Esophagus muscularis mucosa (tissue), 4 donors: ENCODE measurements at places on chromosomes 11 and 22.

GRCh38 chr11:22180131-22180530, 12.8 kb upstream of the ANO5 start:
- DNase-seq = no peak

- no peak for DNase-seq
Observed at GRCh38 chr22:46965555-46966494, 203.4 kb downstream of the TBC1D22A start.

- no peak for DNase-seq
Observed at GRCh38 chr22:45704648-45705047, 33.0 kb downstream of the ATXN10 start.

DNA sequence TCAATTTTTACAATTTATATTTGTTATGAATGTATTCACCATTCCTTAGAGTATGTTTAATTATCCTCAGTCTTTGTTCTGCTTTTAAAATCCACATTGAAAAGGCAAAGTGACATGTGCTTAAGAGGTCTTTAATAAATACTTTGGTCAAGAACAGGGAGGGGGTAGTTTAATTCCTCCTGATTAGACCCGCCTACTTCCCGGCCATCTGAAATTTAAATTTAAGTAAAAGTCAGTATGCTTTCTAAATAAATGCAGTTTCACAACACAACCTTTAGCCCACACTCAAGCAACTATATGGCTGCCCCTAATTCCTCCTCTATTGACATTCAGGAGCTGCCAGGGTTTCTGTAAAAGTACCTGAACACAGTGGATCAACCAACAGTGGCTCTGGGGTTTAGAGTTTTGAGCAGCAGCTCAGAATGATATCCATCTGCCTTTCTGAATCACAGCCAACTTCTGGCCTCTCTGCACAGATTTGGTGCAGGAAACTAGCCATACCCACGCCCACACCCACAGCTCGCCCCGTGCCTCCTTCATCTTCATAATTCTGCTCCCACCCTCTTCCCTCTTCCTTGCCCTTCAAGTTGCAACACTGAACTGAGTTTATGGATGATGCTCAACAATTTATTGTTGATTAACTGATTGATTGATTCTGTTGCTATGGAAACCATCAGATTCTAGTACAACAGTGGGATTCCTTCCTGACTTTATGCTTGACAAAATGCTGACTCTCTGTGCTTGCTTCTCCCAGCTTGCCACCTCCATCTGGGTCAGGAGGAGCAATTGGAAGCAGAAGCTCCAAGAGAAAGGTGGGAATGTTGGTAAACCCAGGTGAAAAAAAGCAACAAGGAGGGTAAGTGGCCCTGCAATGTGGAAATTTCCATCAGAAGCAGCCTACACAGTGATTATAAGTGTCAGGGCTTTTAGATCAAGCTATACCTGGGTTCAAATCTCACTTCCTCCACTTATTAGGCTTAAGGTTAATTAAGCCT, 70.8 kb downstream of the PANX1 start:
- DNase-seq = peak; percentile 62
